ENCODE measurements at places on chromosomes 11 and 22. TPM values are rescaled to one million over a fixed set of nuclear protein-coding genes. Genes with fewer than 3 reads are reported as not detected.

- DNase-seq, result no peak
These were observed 57.2 kb upstream of the SHANK2 start for GRCh38 chr11:71309611-71310010.

DNA sequence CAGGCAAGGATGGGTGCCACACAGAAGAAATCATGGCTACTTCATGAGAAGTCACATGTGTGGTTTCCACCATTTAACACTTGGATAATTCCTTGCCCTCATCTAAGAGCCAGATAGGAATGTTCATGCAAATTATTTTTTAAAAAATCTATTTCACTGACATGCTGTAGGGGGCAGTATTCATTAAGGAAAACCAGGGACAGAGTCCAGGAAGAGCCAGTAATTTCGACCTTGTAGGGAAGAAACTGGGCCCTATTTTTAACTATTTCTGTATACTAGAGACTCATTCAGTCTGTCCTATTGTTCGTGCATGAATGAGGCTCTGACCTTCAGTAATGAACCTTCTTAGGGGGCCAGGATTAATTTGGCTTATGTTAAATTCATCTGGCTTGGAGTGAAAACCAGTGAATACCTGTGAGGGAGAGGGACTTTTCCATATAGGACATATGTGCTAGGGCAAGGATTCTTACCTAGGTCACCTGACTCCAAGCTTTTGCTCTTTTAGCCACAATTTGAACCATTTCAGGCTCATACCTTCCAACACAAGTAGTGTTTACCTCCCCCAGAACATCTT lies 192.7 kb downstream of the NAV2 start:
- DNase-seq, result peak; percentile 62

DNA sequence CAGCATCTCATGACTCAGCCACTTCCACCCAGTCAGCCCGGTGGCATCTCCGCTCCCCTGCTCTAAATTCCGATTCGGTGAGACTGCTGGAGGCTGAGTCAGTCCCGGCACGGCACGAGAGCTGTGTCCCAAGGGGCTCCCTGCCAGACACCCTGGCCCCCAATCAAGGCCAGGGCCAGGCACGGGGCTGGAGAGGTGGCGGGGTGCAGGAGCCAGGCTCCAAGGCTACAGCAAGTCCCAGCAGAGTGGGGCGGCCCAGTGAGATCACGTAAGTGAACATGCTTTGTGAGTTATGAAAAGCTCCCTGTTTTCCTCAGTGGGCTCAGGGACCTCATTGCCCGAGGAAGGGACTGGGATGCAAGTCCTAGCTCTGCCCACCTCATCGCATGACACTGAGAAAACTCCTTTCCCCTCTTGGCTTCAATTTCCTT lies 3.0 kb downstream of the C11orf68 start:
- peak; percentile 68 for DNase-seq

Gene ISX
- total RNA-seq, result not detected

All from dermis microvascular lymphatic vessel endothelial cell (primary cell).